Activated CD4-positive, alpha-beta T cell treated with anti-CD3 and anti-CD28 coated beads, Interleukin-2, Interleukin-6, amounts not matched to agents 100 ng/mL and 50 ng/mL, durations not matched to agents 16 hours and 8 hours (primary cell): ENCODE measurements at places on chromosomes 7 and 10.

DNA sequence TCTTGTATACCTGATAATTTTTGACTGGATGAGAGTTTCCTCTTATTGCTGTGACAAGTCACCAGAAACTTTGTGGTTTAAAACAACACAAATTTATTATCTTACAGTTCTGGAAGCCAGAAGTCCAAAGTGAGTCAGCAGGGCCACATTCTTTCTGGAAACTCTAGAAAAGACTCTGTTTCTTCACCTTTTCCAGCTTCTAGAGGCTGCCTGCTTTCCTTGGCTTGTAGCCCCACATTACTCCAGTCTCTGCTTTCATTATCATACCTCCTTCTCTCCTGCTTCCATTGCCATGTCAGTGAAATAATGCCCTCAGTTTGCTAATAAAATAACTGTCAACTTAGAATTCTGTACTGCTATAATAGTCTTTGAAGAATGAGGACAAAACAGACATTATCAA, 65.3 kb downstream of the VCL start:
- DNase-seq, result no peak

DNA sequence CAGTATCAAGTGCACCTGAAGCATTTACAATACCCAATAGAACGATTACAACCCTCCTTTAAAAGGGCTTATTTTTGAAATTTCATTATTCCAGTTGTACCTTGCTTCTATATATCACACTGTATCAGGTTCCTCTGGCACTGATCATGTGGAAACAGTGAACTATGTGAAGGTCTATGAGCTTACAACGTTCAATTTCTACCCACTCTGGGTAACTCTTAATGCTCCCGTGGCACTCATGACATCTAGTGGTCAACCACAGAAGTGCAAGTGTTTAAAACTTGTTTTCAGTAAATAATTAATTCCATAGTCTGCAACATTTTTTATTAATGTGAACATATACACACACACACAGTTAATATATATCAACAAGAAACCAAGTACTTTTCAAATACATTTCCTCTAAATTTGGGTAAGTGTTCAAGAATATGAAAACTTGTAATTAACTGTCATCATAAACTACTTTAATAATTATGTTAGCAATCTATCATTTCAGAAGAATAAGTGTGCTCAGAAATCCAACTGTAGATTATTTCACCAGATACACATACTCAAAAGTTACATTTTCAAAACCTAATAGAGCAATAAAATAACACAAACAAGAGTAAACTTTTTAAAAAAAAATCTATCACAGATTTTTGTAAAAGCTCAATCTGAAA, 61.0 kb downstream of the MPP7 start:
- DNase-seq, result peak; percentile 48

DNA sequence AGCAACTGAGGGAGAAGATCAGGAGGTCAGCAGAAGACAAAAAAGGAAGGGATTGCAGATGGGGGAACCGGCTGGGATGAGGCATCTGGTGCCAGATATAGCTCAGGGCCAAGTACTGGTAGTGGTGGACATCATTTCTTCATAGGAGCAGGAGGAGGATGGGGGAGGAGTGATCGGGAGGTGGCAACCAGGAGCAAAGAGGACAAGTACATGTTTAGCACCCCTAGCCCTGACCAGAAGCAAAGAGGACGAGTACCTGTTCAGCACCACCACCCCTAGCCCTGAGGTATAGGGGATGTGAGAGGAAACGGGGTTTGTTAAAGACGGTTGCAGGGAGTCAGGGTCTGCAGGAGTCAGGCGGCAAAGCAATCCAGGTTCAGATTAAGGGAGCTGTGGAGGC, 84.5 kb upstream of the NPS start:
- DNase-seq, result no peak

DNA sequence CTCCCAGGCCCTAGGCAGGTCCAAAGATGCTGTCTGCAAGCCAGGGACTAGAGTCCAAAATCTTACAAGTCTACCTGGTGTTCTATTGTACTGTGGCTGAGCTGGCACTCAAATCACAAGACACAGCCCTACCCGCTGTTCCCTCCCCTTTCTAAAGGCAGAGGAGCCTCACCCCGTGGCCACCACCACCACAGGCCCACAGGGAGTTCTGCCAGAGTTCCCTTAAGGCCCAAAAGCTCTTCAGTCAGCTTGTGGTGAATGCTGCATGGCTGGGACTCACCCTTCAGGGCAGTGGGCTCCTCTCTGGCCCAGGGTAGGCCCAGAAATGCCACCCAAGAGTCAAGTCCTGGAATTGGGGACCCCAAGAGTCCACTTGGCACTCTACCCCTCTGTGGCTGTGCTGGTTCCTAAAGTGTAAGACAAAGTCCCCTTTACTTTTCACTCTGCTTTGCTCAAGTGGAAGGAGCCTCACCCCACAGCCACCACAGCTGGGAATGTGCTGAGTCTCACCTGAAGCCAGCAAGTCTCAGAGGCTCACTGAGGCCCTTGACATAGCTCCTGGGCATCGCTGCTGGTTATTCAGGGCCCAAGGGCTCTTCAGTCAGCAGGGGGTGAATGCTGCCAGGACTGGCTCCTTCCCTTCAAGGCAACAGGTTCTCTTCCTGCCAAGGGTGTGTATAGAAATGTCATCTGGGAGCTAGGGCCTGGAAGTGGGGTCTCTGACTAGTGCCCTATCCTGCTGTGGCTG, 48.8 kb upstream of the PSAP start:
- no peak for DNase-seq

GRCh38 chr7:123735539-123735938, 13.3 kb downstream of the WASL start:
- DNase-seq, result no peak

DNA sequence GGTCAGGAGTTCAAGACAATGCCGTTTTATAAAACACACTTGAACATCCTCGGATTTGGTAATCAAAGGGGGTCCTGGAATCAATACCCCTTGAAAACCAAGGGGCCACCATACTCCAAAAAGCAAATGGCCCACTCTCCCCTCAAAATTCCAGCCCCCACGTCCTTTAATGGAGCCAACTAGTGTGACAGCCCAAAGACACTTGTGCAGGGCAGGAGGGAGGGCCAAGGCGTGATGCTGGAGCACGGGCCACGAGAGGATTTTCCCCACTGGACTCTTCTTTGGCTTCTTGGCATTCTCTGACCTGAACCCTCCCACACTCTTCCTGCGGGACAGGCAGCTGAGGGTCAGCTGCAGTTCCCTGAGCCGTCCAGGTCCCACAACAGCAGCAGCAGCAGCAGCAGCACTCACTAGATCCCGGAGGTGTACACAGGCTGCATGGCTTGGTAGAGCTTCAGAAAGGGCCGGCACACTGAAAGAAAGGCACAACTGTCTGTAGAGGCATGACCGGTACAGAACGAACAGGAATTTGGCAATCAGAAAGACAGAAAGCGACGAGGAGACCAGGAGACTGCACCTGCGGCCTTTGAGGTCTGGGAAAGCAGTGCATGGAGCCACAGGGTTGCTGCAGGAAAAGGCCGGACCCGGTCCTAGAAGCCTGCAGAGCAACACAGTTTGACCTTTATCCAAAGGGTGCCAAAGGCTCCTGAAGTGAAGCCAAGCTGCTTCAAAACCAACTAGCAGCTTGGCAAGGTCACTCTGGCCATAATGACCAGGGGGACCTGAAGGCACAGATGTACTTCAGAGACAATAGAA, 168.2 kb downstream of the TNS3 start:
- no peak for DNase-seq

GRCh38 chr10:3893901-3894563, 109.0 kb upstream of the KLF6 start:
- DNase-seq, result no peak

DNA sequence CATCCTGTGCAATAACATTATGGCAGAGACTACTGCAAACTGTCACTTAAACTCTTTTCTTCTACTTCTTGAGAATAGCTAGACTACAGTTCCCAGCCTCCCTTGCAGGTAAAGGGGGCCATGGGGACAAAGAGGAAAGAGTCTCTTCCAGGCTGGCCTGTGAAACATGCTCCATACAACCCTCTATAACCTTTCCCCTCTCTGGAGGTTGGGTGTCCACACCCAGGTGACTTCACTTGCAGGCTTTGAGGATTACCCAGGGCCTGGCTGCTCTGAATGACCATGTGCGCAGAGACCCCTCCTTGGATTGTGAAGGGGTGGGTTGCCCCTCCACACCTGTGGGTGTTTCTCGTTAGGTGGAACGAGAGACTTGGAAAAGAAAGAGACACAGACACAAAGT, 84.1 kb downstream of the SEC61G start:
- no peak for DNase-seq

DNA sequence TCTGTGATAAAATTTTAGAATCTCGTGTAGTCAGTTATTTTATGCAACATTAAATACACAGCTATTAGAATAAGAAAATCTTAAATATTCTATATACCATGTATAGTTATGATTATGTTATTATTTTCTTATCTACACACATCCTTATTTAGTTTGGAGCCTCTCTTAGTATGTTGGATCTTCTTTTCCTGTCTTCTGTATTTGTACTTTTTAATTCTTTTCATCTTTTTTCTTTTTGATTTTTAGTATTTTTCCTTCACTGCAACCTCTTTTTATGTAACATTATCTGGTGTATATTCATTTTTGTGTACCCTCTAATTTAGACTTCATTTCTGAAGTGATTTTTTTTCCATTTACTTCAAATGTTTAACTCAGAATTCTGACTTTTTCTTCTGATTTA, 48.9 kb downstream of the ZMYND11 start:
- DNase-seq, result no peak

- no peak for DNase-seq
Measured at GRCh38 chr7:139538881-139539635, 15.6 kb downstream of the CLEC2L start.

GRCh38 chr7:1883031-1883761, 213.1 kb downstream of the ELFN1 start:
- DNase-seq, result no peak

DNA sequence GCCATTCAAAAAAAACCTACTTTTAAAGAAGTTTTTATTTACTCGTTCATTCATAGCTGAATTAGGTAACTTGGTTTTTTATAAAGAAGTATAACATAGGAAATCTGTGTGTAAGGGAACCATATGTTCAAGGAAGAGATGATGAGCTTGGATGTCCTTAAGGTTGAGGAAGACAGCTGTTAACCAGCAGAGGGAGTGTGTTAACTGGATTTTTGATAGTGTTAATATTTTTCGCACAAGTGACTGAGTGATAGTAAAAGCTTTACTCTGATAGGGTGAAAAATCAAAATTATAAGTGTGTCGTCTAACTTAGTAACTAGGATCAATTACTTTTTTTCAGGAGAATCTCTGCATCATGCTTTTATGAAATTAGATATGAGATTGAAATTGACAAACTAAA, 134.7 kb downstream of the ARL5B start:
- no peak for DNase-seq

GRCh38 chr7:131279044-131279443, 48.6 kb upstream of the MKLN1 start:
- no peak for DNase-seq

DNA sequence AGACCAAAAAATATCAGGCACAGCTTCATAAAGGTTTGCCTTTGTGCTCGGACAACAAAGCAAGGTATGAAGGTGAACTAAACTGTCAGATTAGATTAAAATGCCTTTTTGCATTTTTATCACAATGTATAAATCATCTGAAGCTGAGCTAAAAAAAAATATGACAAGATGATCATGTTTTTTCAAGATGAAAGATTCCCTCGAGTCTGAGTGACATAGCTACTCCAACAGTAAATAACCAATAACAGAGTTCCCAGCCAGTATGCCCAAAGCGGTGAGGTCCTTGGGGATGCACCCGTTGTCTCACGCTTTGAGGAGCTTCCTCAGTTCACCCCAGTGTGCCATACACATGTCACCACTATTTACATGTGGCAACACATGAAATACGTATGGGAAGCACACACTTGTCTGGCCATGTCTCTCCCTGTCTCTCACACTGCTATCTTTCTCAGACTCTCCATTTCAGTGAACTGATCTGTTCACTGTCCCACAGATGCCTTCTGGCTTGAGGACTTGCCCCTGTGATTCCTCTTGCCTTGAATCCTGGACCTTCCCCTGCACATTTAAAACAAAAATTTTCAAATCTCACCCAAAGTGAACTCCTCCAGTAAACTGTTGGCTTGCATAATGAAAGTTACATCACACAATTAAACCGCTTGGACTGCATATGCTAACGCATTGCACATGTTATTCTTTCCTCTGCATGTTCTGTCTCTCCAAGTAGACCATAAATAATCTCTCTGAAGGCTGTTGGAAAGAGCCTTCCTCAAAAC, 2.6 kb upstream of the PIK3CG start:
- DNase-seq, result no peak

- peak; percentile 33 for DNase-seq
Measured at GRCh38 chr10:112951359-112952281, 1.6 kb downstream of the TCF7L2 start.

DNA sequence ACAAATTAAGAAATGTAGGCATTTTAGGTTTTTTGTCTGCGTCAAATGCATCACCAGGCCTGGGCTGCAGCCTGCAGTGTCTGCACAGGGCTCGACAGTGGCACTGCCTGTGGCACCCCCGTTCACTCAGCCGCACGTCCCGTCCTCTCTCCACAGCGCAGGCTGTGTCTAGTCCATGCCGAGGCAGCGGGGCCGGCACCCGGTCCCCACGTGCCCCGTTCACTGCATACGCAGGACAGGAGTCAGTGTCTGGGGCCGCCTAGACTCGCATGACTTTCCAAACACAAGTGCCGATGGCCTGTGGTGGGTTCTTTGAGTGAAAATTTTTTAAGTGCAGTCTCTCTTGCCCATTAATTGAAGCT, 446.4 kb downstream of the PTPRN2 start:
- DNase-seq, result no peak

GRCh38 chr7:52410032-52410431, 625.4 kb upstream of the POM121L12 start:
- no peak for DNase-seq

DNA sequence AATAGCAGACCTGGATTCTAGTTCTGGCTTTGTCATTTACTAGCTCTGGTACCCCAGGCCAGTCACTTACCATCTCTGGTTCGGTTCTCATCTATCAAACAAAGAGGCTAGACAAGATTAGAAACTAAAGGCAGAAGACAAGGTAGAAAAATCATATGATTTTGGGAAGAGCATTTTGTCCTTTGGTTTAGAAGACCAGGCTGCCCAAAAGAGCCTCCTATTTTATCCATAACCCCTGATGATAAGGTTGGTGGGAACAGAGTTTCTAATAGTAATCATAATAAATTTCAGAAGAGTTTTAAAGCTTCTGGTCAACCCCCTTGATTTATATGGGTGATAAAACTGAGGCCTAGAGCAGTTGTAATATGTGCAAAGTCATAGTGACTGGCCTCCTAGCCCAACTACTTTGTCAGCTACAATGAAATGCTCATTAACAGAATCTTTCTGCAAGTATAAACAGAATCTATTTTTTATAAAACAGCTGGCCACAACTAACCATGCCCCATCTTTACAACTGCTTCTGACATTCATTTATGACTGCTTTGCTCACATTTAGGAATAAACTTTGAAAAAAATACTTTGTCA, 23.4 kb downstream of the COX15 start:
- no peak for DNase-seq

DNA sequence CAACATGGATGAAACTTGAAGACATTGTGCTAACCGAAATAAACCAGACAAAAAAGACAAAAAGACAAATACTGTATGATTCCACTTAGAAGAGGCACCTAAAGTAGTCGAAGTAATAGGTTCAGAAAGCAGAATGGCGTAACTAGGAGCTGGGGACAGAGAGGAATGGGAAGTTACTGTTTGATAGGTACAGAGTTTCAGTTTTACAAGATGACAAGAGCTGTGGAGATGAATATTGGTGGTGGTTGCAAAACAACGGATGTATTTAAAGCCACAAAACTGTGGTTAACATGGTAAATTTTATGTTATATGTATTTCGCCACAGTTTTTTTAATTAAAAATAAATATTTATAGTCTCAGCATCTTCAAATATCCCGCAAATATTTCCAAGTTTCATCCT, 64.1 kb upstream of the DIP2C start:
- no peak for DNase-seq
